ENCODE measurements at places on chromosomes 6 and 20.

DNA sequence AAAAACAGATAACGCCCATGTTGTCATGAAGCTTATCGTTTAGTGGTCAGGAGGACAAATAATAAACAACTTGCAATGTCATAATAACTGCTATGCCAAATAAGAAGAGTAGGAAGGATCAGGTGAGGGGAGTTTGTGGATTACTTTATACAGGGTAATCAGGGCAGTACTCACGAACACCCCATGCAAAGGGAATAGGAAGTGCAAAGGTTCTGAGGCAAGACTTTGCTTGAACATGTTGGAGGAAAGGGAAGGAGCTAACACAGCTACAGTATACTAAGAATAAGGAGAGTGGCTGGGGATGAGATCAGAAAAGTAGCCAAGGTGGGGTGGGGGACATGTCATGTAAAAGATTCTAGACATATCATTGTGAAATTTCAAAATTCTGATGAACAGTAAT lies 292.0 kb upstream of the RUNX2 start:
- DNase-seq = no peak

DNA sequence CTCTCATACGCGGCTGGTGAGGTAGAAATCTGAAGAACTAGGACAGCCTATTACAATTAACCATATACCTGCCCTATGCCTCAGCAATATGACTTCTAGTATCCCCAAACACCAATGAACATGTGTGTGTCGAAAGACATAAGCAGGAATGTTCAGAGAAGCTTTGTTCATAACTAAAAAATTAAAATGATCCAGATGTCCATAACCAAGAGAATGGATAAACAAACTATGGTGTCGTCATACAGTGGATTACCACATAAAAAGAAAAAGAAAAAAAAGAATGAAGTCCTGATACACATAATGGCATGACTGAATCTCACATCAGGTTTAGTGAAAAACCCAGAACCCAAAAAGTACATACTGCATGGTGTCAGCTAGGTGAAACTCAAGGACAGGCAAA lies 73.9 kb downstream of the MDN1 start:
- DNase-seq = no peak

DNA sequence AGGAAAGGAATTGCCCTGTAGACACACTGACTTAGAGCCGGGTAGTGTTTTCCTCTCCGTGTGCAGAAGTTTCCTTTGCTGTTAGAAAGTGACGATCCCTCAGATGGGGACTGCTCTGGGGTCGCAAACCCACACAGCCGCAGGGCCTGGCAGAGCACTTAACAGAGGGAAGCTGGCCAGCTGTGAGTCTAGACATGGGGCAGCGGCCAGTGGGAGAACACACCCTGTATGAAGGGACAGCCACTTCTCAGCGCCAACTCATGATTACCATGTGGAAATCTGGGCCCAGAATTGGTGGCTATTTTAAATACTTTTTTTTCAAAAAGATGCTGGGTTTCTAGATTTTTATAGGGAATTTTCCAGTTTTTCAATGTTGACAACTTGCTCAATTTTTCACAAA lies 39.4 kb downstream of the SLC9A8 start:
- DNase-seq = no peak

GRCh38 chr6:75494290-75494689 lies 690 bp upstream of the FILIP1 start:
- DNase-seq = no peak

GRCh38 chr6:104699593-104700329 lies 160.0 kb downstream of the HACE1 start:
- no peak for DNase-seq

GRCh38 chr6:17885889-17886576 lies 101.4 kb downstream of the KIF13A start:
- DNase-seq = no peak

DNA sequence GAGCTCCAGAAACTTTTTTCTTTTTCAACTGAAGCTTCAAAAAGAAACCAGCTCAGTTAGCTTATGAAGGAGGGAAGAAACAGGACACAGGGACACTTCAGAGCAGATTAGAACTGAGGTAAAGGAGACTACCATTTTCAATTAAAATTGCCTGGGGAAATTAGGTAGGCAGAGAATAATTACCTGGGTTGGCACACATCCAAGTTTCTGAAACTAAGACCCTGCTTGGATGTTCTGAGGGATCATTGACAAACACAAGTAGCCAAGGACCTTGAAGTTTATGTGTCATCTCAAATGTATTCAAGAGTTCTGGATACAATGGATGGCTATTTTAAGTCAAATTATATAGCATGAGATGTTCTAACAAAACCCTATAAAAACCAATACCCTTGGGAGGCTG lies 137.6 kb downstream of the PLCB4 start:
- DNase-seq = no peak

GRCh38 chr6:13536796-13537526 lies 37.4 kb upstream of the SIRT5 start:
- no peak for DNase-seq

DNA sequence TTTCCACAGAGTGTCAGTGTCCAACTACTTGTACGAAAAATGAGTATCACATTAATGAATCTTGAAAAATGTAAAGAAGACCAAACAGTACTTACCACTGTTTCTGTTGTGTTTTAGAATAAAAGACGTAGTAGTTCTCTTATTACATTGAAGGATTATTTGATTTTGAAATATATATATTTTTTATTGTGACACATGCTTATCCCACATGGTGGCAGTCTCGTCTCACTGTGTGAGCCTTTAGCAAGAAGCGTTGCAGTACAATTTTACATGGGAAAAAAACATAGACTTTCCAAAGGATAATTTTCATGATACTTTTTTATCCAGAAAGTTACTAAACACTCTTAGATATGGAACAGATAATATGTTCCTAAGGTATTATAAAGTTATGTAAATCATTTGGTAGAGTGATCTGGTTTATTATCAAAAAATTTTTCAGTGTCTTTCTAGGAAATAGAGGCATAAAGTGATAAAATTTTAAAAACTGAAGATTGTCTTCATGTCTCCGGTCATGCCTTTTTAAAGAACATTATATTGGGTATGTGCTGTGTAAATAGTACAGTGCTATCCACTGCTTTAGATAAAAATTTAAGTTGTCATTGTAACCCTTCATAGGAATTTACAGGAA lies 117.5 kb upstream of the SAMD5 start:
- no peak for DNase-seq

DNA sequence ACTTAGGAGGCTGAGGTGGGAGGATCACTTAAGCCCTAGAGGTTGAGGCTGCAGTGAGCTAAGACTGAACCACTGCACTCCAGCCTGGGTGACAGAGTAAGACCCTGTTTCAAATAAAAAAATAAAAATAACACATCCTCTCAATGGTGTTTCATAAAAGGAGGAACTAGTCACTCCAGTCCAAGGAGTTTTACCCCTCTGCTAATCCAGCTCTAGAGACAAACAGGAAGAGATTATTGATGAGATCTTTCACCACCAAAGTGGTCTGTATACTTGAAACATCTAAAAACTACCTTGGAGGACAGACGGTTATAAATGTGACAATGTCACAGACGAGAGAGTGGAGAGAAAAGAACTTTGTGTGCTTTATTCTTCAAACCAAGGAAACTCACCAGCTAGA lies 58.2 kb downstream of the PIGU start:
- no peak for DNase-seq

DNA sequence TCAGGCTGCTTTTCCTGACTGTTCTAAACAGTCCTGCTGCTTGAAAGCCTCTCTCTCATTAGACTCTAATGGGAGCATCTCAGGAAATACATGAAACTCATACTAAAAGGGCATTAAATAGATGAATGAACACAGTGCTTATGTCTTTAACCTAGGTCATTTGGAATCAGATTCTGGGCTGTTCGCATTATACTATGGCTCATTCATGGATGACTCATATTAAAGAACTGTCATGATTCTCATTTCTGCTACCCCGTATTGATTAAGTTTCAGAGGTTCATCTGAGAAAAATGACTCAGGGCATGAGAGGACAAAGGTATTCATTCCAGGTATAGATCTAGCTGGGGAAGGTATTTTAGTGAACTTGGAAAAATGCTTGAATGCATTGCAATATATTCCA lies 335.5 kb downstream of the GJA1 start:
- DNase-seq = no peak

- DNase-seq = no peak
Measured at GRCh38 chr20:10604865-10605440, 68.8 kb downstream of the JAG1 start.

DNA sequence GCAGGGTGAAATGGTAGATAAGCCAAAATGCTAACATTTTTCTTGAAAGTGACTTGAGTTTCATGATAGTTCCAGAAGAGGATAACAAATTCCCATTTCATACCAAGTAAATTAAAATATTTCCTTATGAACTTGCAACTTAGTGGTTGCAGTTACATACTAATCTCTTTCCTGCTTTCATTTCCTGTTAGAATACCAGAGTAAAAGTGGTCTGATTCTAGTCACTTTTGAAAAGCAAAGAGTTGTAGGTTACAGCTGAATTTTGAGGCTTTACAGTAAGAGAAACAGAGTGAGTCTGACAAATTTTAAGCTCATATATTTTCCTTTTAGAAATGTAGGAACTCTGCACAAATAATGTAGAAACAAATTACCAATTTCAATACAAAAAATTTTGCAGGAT lies 117.4 kb downstream of the ZFAND3 start:
- no peak for DNase-seq

GRCh38 chr20:58228103-58228483 lies 360 bp downstream of the ANKRD60 start:
- DNase-seq = no peak

DNA sequence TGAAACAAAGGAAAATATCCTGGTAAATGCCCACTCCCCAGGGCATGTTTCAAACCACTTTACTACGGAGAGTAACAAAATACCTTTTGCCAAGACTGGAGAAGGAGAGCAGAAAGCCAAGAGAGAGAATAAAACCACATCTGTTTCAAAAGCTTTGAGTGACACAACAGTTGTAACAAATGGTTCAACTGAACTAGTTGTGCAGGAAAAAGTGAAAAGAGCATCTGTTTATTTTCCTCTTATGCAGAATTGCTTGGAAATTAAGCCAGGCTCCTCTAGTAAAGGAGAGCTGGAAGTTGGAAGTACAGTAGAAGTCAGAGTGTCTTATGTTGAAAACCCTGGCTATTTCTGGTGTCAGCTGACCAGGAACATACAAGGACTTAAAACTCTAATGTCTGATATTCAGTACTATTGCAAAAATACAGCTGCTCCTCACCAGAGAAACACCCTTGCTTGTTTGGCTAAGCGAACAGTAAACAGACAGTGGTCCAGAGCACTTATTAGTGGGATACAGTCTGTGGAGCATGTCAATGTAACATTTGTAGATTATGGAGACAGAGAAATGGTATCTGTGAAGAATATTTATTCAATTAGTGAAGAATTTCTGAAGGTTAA lies 2.6 kb downstream of the TDRD6 start:
- no peak for DNase-seq

DNA sequence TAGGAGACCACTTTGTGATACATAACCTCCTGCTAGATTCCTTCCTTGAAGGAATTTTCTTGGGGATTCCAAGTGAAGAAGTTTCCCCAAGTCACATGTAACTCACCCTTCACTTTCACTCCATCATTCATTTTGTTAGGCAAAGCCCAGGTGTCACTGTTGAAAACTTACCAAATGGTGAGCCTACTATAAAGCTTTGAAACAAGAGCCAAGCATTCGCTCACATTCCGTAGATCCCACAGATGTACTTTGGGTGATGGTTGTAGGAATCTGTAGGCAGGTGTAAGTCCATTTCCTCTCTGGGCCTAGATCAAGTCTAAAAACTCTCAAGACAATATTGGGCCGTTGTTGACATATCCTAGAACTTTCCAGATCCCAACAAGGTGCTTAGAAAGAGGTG lies 74.1 kb downstream of the PRDM1 start:
- no peak for DNase-seq

GRCh38 chr6:108562503-108562993 lies 1.8 kb downstream of the FOXO3 start:
- no peak for DNase-seq

GRCh38 chr6:97129106-97129505 lies 153.9 kb downstream of the MMS22L start:
- DNase-seq = no peak

DNA sequence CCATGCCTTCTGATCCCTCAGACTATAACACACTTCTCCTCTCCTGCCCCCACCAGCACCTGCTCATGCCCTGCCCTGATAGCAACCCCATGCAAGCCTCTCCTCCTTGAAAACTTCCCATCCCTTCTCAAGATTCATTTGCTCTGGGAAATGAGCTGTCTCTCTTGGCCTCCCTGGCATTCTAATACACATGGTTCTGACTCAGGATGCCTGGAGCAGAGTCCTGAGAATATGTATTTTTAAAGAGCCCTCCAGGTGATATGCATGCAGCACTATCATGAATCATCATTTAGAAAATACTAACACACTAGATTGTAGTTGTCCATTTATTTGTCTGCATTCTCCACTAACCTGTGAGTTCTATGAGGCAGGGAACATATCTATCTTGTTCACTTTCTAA lies 26.6 kb downstream of the HDGFL1 start:
- DNase-seq = no peak

- no peak for DNase-seq
Measured at GRCh38 chr20:44704551-44704971, 10.6 kb upstream of the CCN5 start.

- no peak for DNase-seq
Measured at GRCh38 chr20:62570897-62571668, 71.2 kb upstream of the SLCO4A1 start.

GRCh38 chr6:56938649-56939191 lies 16.2 kb upstream of the BEND6 start:
- no peak for DNase-seq

DNA sequence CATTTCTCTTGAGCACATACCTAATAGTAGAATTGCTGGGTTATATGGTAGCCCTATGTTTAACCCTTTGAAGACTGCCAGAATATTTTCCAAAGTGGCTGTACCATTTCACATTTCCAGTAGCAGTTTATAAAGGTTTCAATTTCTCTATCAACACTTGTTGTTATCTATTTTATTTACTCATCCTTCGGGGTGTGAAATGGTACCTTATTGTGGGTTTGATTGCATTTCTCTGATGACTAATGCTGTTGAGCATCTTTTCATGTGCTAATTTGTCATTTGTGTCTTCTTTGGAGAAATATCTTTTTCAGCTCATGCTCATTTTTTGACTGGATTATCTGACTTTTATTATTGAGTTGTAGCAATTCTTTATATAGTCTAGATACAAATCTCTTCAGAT lies 5.4 kb downstream of the ENPP4 start:
- no peak for DNase-seq

- DNase-seq = no peak
Measured at GRCh38 chr6:10203651-10204050, 211.2 kb downstream of the TFAP2A start.

DNA sequence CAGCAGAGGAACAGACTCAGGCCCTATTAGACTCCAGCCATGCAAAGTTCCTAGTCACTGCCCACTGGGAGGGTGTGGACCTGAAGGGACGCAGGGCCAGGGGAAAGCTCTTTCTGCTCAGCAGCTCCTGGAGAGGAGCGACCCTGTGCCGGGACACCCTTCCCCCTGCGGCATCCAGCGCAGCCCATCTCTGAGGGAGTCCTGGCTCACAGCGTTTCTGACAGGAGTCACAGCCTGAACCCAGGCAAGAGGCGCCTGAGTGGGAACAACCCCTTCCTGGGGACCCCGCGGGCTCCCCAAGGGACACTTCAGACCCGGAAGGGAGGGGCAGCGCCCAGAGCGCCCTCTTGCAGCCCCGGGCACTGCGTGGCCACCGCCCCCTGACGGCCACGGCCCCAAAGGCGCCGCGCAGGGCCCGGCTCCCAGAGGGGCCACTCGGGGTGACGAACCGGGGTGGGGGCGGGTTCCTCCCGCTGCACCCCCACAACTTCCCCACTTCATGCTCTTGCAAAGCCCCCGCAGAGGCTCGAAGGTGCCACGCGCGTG lies 862 bp downstream of the UCKL1 start:
- no peak for DNase-seq

- no peak for DNase-seq
Measured at GRCh38 chr6:9455864-9456658, 958.8 kb downstream of the TFAP2A start.

All from CD4-positive, alpha-beta T cell (primary cell).